ENCODE measurements at places on chromosomes 7 and 10.

- DNase-seq = no peak
These were observed 94.4 kb downstream of the AHR start for GRCh38 chr7:17392846-17393245.

DNA sequence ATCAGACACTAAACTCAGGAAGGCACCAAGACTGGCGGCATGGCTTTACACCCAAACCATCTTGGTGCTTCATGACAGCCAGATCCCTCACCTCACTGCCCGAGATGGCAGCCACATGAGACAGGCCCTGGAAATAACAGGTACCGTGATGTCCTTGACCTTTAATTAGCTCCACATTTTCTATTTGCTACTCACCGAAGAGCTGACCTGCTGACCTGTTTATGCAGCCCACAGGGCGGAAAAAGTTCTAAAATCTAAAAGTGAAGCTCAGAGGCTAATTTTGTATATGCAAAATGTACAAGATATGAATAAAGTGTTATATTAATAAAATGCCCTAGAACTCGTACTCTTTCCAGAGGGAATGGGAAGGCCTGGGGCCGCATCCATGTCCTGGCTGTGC is 51.6 kb upstream of the RASGEF1A start:
- DNase-seq = no peak

GRCh38 chr7:36137258-36137657 is 15.8 kb upstream of the EEPD1 start:
- no peak for DNase-seq

- peak; percentile 62 for DNase-seq
These were observed 5.7 kb upstream of the TIAL1 start for GRCh38 chr10:119602241-119603095.
